Vein endothelial cell (primary cell): ENCODE measurements at places on chromosomes 1 and 21. TPM values are rescaled to one million over a fixed set of nuclear protein-coding genes. Genes with fewer than 3 reads are reported as not detected.

OR11L1 gene
- not detected in 2 replicates for total RNA-seq

ABCG1 gene
- total RNA-seq: 34.7 and 60.4 TPM in 2 replicates

EFCAB14 gene
- total RNA-seq: 147 and 228 TPM in 2 replicates

EDARADD gene
- total RNA-seq: not detected in 2 replicates

COL11A1 gene
- under 0.01 TPM in 2 replicates for total RNA-seq

MATN1 gene
- total RNA-seq: under 0.01 TPM in 1 of 2 replicates, not detected in the other

TNFRSF4 gene
- 2.0 and 3.6 TPM in 2 replicates for total RNA-seq

FAM163A gene
- 0.10 TPM in 1 of 2 replicates, not detected in the other for total RNA-seq

PIAS3 gene
- total RNA-seq: 18.3 and 19.6 TPM in 2 replicates
